ENCODE measurements at places on chromosomes 4 and X. TPM values are rescaled to one million over a fixed set of nuclear protein-coding genes. Genes with fewer than 3 reads are reported as not detected.
A peak's percentile ranks its signal among the peaks of the same experiment; 100 is the strongest.

DNA sequence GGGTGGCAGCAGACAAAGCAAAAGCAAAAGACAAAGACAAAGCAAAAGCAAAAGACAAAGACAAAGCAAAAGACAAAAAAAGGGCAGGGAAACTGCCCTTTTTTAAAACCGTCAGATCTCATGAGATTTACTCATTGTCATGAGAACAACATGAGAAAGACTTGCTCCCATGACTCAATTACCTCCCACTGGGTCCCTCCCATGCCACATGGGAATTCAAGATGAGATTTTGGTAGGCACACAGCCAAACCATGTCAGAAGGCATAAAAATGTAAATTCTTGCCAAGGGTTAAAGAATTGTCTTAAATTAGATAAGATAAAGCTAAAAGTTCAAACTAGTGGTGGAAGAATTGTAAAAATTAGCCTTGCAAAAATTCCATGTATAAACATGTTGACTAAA lies 419.7 kb downstream of the TRAM1L1 start:
- DNase-seq, result no peak

GRCh38 chr4:88953400-88953799 lies 103.6 kb downstream of the FAM13A start:
- no peak for DNase-seq

DNA sequence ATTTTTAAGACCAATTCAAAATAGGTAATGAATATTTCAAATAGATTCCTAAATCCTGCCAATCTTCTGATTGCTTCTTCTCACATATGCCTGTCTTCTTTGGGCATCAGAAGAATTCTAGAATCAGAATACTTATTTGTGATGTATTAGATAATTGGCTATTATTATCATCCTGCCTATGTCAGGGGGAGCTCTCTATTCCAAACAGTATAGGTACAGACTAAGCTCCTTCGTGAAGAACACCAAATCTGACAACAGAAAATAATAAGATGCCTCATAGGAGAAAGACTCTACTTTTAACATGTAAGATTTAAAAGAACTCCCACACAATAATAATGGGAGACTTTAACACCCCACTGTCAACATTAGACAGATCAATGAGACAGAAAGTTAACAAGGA lies at the start of gene IQCM:
IQCM (minus strand) TSS at position 101 of the 400 bp plus-strand sequence. CDS start 73,152 bp downstream, outside the sequence.
- DNase-seq, result no peak

- DNase-seq, result no peak
These were observed 11.7 kb downstream of the MSN start for GRCh38 chrX:65679071-65679540.

DNA sequence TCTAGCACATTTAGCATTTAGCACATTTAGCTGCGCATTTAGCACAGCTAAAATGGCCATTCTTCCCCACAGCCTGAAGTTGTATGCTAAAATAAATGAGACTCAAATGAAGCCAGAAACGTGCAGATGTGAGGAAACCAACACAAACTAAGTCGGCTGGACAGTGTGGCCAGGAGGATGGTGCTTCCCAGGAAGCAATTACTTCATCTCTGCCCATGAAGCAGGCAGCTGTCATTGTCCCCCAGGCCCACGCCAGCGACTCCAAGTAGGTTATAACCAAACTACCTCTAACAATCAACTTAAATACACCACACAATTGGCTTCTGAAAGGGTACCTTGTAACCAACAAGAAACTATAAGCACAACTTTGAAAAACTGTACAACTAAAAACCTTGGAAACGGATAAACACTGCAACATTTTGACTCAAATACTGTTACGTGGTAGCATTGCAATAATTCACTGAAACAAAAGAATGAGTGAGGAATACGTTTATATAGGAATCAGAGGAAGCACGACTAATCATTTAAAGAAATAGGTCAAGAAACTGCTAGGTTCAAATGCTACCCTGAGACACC lies 39.2 kb downstream of the AFAP1 start:
- no peak for DNase-seq

DNA sequence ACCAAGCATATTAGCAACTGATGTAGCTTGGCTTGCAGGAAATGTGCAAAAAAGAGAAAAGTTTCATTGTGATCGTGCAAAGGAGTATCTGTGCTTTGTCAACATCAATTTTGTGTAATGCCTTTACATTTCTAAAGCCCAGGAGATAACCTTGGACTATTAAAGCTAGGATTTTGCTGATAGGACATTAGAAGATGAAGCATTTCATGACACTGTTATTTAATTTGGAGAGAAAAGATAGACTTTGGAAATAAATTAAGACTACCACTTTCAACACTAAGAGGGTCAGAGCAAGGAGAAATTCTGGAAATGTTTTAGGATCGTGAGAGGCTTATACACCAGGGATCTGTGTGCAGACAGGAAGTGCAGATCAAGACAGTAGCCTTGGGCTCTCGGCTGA lies 120.6 kb upstream of the MID1 start:
- no peak for DNase-seq

DNA sequence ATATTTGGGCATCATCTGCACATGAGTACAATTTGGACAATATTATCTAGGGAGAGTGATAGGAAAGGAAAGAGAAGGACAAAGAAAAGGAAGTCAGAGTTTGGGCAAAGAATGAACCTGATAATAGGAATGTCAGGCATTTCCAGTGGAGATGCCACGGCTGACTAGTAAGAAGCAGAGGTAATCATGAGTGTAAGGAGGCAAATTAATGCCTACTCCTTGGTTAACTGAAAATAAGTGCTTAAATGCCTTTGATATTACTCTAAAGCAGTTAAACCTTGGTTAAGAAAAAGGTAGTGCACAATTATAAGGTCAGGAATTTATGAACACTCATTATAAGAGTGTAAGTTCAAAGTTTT lies 99.2 kb upstream of the DDIT4L start:
- no peak for DNase-seq

GRCh38 chrX:1076871-1077651 lies 135.4 kb downstream of the CRLF2 start:
- no peak for DNase-seq

- no peak for DNase-seq
These were observed 13.8 kb downstream of the PNMA6E start for GRCh38 chrX:153387345-153387744.

DNA sequence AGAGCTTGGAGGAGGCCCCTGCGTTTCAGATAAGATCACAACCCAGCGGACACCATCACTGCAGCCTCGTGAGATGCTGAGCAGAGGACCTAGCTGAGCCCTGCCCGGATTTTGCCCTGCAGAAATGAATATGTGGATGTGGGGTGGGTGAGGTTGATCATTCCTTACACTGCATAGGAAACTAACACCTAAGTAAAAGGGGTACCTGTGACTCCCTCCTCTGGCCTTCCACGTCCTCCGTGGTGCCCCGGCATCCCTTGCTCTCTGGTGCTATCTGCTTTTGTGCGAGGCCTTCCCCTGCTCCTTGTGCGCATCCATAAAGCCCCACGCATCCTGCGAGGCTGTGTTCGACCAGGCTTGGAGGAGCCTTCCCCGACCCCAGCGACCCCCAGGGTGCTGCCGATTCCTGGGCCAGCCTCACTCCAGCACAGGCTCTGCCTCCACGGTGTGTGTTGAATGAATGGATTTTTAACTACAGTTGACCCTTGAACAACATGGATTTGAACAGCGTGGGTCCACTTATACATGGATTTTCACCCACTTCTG lies 25.6 kb upstream of the GPR78 start:
- no peak for DNase-seq

- DNase-seq, result peak; percentile 12
These were observed 58.8 kb downstream of the SPINK2 start for GRCh38 chr4:56762484-56763250.

DNA sequence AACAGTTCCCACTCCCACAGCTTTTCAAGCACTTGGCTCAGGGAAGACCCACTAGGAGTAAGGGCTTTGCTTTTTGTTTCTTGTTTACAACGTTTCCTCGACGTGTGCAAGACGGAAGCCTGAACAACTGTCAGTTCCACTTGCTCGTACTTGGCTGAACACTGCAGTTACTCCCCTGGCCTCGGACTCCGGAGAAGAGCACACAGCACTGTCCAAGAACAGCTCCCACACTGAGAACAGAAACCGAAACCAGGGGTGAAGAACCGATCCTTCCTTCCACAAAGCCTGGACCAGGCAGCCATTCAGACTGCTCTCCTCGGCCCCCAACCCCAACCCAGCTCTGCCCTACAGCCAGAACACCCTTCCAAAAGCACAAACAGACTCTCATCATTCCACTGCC lies 25.5 kb downstream of the IRF2 start:
- no peak for DNase-seq

DNA sequence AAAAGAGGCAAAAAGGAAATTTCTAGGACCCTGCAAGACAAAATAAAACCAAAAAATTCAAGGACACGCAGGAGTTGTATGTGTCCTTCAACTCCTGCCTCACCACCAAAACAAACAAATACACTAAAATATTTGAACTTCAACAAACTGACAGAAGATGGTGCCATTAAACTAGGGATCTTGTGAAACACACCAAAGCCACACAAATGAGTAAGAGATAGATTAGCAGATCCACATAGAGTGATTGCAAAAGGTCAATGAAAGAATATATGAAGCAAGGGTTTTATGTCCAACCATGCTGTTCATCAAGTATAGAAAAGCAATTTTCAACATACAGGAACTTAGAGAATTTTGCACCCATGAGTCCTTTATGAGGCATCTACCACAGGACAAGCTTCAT lies 40.1 kb upstream of the SCML1 start:
- DNase-seq, result no peak

GRCh38 chr4:90648311-90648710 lies 521.1 kb downstream of the CCSER1 start:
- no peak for DNase-seq

- DNase-seq, result no peak
These were observed 173.9 kb downstream of the SCFD2 start for GRCh38 chr4:53191997-53192396.

GRCh38 chr4:48489683-48490011 lies 405 bp upstream of the ZAR1 start:
- no peak for DNase-seq

DNA sequence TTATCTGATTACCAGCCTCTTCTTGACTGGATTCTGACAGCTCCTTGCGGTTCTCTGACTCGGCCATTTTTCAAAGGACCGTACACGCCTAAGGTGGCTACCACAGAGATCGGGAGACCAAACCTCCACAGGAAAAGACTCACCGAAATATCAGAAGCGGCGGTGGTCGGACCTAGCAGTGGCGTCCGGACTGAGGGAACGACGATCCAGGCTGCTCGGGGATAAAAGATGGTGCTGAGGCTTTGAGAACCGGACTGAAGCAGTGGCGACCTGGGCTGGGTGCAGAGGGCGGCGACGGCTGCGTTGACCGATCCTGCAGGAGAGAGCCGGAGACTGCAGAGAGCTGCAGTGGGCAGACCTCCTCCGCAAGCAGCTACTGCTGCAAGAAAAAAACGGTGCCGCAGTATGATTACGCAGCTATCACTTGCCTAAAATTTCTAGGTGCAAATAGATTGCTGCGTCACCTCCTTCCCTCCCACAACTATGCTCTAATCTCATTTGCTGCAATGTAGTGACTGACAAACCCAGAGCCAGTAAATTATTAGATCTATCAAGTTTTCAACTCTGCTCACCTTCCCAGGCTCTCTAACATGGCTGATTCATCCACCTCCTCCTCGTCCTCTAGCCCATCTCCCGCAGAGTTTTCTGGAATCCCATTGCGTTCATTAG lies at the start of gene NAP1L2:
NAP1L2 (minus strand) TSS at position 426 of the 669 bp plus-strand sequence; CDS start at position 67, 359 bp downstream.
- DNase-seq, result peak; percentile 48

DNA sequence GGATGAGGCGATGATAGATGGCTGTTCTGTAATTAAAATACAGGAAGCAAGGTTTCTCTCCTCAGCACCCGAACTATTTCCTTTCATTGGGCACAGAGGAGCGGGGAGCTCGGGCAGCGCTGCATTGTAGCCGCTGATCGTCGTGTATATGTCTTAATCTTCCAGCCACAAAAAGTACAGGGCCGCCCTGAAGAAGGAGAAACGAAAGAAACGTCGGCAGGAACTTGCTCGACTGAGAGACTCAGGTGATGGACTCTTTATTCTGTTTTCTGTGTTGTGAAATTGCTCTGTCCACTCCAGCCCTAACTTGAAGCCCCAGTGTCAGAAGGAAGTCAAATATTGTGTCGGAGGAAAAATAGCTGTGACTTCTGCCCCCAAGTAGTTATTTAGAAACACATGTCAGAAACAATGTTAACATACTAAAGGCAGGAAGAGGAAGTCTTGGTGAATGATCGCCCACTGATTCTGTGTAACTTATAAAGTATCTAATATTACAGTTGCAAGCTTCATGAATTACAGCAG lies 546 bp downstream of the ZRSR2 start:
- no peak for DNase-seq

- DNase-seq, result no peak
These were observed 430.3 kb downstream of the SPRY1 start for GRCh38 chr4:123826896-123827295.

- DNase-seq, result no peak
These were observed 121.3 kb downstream of the NWD2 start for GRCh38 chr4:37365888-37366287.

DNA sequence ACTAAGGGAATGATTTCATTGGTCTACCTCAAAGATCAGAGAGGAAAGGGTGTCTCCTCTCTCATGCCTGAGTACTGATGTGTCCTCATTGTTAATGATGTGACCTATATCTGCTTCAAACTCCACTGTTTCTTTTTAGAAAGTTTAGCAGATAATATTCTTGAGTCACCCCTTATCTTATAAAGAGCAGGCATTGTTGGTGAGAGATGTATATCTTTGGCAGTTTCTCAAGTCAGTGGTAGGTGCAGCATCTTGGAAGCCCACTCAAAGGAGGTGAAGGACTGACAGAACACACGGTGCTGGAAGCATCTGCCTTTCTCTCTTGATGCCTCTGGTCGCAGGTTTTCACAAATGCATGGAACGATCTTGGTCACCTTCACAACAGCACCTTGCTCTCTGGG lies 71.2 kb downstream of the ZNF518B start:
- no peak for DNase-seq

DNA sequence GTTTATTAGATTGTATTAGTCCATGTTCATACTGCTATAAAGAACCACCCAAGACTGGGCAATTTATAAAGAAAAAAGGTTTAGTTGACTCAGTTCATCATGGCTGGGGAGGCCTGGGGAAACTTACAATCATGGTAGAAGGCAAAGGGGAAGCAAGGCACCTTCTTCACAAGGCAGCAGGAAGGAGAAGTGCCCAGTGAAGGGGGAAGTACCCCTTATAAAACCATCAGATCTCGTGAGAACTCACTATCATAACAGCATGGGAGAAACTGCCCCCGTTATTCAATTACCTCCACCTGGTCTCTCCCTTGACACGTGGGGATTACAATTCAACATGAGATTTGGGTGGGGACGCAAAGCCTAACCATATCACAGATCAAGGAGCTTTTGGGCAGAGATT lies 8.1 kb upstream of the HSD17B13 start:
- DNase-seq, result no peak

TDO2 gene
- total RNA-seq, result not detected

POLN gene
- total RNA-seq, result 1.5 TPM

LDB2 gene
- total RNA-seq, result not detected

HMGB3 gene
- 32.1 TPM for total RNA-seq

NEUROG2 gene
- not detected for total RNA-seq

VEGFD gene
- not detected for total RNA-seq

CT45A5 gene
- not detected for total RNA-seq

CENPVL2 gene
- not detected for total RNA-seq

BRS3 gene
- not detected for total RNA-seq

STPG2 gene
- not detected for total RNA-seq

BTC gene
- not detected for total RNA-seq

CCNB3 gene
- total RNA-seq, result 0.11 TPM

PPEF2 gene
- 0.11 TPM for total RNA-seq

SHROOM4 gene
- not detected for total RNA-seq

All from CD8-positive, alpha-beta memory T cell (primary cell).